Osteocyte (in vitro differentiated cells): ENCODE measurements at places on chromosomes 16 and 17.

DNA sequence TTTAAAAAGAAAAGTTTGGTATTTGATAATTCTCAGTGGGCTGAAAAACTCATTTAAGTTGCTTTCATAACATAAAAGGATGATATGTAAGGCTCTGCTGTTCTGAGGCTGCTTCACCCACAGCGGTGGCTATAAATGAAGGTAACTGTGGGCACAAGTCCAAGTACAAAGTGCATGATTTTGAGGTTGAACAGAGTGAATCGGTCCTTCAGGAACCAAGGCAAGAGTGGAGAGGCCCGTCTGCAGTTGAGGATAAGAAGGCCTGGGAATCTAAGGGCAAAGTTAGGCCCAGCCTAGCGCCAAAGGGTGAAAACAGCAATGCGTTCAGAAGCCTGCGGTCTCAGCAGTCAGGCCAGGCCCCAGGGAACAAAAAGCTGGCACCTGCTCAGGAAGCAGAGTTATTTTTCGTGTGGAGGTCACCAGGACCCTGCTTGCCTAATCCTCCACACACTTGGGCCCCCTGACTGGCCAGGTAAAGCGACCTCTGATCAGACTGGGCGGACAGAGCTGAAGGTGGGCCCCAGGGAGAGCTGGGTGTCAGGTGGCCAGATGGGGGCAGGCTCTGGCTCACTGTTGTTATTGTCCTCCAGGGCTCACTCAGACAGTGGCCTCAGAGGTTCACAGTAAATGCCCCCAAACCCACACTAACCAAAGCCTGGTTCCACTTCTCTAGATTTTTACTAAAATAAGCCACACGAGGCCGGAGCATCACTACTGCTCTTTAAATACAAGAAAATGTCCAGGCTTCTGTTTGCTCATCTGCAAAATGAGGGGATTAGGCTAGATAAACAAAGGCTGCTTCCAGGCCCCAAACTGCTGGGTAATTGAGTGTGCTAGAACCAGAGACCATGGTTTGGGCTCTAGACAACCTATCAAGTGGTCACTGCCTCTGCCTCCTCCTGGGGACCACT is 46.5 kb downstream of the TEX2 start:
- DNase-seq, result no peak

DNA sequence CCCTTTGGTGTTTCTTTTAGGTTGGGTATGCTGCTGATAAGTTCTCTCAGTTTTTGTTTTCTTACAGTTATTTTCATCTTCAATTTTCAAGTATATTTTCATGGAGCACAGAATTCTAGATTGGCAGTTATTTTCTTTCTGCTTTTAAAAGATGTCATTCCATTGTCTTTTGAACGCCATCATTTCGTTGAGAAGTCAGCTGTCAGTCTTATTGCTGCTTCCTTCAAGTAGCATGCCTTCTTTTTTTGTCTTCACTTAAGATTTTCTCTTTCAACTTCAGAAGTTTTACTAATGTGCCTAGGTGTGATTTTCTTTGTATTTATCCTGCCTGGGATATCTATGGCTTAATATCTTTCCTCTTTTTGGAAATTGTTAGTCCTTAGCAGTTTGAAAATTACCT is 262.2 kb upstream of the PMFBP1 start:
- no peak for DNase-seq

DNA sequence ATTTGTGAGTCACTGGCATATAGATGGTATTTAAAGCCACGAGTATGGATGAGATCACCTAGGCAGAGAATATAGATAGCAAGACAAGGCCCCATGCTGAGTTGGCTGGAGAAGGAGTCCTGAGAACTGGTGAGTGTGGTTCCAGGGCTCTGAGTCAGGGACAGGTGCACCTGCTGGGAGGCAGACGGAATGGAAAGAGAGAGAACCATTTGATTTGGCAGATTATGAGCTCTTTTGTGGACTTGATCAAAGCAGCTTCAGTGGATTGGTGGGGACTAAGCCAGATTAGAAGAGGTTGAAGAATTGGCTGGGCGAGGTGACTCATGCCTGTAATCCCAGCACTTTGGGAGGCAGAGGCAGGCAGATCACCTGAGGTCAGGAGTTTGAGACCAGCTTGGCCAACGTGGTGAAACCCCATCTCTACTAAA is 4.3 kb upstream of the C16orf92 start:
- no peak for DNase-seq

DNA sequence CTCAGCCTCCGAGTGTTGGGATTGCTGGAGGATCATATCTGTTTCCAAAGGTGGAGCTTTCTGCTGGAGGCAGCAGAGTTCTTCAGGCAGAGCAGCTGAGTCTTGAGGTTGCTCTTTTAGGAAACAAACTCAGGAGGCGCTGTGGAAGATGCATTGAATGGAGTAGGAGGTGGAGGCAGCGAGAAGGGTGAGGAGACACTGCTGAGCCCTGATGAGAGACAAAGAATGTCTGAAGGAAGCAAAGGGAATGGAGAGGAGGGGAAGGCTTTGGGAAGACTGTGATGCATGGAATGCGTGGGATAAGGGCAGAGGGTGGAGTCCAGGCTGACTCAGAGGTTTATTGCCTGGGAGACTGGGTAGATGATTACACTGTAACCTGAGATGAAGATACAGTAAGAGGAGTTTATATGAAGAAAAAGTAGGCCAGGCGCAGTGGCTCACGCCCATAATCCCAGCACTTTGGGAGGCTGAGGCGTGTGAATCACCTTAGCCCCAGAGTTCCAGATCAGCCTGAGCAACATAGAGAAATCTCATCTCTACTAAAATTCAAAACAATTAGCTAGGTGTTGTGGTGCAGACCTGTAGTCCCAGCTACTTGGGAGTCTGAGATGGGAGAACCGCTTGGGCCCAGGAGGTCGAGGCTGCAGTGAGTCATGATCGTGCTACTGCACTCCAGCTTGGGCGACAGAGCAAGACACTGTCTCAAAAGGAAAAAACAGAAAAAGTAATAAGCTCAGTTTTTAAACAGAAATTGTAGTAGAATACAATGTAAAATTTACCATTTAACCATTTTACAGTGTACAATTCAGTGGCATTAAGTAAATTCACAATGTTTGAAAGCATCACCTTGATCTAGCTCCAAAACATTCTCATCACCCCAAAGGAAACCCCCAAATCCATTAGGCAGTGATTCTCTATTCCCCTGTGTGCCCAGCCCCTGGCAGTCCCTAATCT is 17.8 kb upstream of the TMEM219 start:
- DNase-seq, result peak; percentile 88

GRCh38 chr17:45703348-45703747 is 80.8 kb upstream of the CRHR1 start:
- no peak for DNase-seq
